LHCN-M2 (cell line): ENCODE measurements at places on chromosomes 11 and 22.

DNA sequence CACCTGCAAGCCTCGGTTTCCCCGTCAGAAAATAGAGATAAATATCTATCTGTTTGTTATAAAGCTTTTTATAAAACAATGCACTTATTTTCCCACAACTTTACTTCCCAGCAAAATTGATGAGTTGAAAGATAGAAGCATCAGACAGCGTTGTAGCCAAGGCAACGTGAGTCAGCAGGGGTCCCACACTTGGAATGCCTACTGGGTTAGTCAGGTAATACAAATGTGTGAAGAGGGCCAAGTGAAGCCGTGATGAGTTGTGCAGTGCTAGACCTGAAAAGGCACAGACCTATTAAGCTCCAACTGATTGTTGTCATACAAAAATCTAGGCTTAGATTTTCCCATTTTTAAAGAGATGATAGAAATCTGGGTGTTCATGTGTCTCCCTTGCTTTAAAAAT lies 118.7 kb downstream of the PGR start:
- DNase-seq = no peak

DNA sequence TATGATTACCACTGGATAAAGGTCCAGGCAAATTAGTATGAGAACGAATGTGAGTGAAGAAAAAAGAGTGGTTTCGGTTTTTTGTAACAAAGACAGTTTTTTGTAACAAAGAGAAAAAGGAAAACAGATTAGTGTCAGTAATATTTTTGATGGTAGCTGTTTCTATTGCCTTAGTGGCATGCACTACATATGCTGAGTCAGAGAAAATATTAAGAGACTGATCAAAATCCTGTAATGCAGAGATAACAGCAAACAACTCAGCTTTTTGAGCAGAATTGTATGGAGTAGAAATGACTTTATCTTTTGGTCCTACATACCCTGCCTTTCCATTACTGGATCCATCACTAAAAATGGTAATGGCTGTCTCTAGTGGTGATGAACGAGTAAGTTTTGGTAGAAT lies 22.7 kb upstream of the MTNR1B start:
- no peak for DNase-seq

GRCh38 chr11:27553186-27553585 lies 46.6 kb upstream of the LIN7C start:
- DNase-seq = peak; percentile 53

DNA sequence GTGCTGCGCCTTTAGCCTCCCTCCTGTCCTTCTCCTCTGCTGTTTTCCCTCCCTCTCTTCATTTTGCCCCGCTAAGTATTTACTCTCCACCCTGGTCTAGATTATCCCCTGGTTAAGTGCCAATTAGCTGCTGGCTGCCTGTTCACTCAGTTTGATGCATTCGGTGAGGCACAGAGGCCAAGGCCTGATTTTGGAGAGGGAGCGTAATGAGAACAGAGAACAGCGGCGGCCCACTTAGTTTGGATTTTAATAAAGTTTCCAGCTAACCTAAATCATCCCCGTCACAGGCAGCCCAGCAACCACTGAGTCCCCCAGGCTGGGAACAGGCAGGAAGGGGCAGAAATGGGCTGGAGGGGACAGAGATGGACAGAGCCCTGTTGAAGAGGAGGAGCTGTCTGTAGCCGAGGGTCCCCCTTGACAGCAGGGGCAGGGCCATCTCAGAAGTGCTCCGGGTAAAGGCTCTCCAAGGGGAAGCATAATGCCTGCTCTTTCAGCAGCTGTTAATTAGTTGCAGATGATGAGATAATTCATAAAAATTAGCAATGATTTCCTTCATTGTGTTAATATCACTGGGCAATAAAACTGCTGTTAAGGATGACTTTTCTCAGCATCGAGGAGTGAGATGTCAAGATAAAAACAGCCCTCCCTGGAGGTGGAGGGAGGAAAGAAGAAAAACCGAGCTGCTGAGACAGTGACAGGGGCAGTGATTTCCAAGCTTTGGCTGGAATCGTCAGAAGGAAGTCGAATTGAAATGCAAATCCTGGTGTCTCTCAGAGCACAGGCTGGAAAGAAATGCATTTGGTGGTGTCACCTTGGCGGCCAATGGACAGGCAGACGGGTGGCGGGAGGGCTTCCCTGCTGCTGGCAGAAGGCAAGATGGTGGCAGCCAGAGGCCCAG lies 170.1 kb downstream of the GRIK4 start:
- DNase-seq = no peak

DNA sequence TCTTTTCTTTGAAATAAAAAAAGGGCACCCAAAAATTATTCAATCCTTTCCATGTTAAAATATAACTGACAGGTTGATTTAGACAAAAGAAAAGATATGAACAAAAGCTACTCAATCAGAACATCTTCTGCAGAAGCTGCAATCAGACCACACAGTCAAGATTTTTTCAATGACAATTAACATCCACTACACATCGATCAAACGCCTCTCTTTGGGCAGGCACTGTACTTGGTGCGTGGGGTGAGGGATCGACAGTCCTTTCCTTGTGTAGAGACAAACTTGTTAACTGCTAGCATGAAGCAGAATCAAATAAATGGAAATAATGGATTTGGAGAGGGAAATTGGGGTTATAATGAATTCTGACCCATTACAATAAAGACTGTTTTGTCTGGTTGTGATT lies 71.2 kb upstream of the SESN3 start:
- no peak for DNase-seq

- DNase-seq = peak; percentile 79
Observed at GRCh38 chr11:129223701-129224149, 31.6 kb upstream of the ARHGAP32 start.
